ENCODE measurements at places on chromosomes 13 and 19.

DNA sequence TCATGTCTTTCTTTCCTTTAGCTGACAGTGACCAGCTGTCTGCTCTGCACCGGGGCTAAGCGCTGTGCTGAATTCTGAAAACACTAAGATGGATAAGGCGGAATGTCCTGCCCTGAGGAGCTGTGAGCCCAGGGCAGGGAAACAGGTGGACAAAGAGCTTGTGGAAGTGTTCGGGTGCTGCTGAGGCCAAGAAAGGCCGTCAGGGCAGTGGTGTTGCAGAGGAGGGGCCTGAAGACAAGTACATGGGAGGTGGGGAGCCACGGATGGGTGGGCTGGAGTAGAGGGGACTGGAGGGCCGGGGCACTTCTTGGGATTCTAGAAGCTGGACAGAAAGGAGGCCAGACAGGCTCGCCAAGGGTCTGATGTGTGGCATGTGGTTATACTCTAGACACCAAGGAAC lies 66.2 kb upstream of the GPR183 start:
- DNase-seq = no peak

DNA sequence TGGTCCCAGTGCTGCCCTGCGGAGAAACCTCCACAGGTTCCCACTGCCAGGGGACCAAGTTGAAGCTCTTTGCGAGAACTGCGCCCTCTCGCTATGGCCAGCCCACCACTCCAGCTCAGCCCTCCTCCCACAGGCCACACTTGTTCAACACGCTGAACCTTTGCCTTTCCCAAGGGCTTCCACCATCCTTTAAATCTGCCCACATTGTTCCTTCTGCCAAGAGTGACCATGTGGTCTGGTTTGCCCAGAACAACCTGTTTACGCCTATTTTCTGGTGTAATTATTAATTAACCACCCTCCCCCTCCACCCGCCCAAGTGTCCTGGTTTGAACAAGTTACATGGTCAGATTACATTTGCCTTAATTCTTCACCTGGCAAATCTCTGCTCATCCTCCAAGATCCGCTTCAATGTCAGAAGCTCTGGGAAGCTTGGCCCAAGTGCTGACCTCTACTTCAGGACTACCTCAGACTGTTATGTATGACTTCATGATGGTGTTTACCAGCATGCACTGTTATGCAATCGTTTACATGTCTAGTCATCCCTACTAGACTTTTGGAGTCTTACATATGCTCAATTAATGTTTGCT lies 12.0 kb upstream of the USP12 start:
- DNase-seq = no peak

GRCh38 chr13:25135896-25136295 lies 36.2 kb downstream of the AMER2 start:
- DNase-seq = no peak

- DNase-seq = peak; percentile 96
Measured at GRCh38 chr19:2607712-2608601, 94.5 kb downstream of the GNG7 start.

- no peak for DNase-seq
Measured at GRCh38 chr19:16261584-16262368, 62.9 kb upstream of the KLF2 start.

- no peak for DNase-seq
Measured at GRCh38 chr13:97352815-97353214, 81.2 kb upstream of the RAP2A start.

DNA sequence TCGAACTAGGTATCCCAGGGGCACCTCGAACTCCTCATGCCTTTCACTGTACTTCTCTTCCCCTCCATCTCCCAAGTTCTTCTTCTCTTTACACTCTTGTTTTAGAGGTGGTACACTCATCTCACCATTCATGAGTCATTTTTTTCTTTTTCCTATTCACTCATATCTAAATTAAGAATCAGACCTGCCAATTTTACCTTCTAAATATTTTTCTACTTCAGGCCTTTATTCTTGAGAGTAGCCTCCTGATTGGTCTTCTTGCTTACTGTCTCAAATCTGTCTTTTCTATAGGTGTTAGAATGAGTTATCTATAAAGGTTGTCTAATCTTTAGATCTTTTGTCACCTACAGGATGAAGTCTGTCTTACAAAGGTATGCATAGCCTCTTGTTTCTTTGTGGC lies 20.7 kb downstream of the TDRD3 start:
- no peak for DNase-seq

- DNase-seq = no peak
Measured at GRCh38 chr13:105139048-105139379, 1396.4 kb downstream of the EFNB2 start.

DNA sequence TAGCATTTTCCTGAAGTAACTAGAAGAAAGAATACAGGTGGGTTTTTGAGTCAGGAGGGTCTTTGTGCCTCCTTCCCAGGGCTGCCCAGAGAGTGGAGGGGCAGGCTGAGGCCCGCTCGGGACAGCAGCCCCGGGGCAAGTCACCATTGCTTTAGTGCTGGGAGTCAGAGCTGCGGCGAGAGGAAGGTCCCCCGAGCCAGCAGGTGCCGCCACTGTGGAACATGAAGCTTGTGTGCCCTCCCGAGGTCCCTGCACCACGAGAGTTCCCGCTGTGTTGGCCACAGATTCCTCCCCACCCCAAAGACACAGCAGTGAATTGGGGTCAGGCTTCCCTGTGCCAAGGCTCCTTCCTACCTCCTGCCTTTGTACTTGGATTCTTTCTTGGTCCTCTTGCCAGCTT lies 50.9 kb upstream of the TEX29 start:
- no peak for DNase-seq

DNA sequence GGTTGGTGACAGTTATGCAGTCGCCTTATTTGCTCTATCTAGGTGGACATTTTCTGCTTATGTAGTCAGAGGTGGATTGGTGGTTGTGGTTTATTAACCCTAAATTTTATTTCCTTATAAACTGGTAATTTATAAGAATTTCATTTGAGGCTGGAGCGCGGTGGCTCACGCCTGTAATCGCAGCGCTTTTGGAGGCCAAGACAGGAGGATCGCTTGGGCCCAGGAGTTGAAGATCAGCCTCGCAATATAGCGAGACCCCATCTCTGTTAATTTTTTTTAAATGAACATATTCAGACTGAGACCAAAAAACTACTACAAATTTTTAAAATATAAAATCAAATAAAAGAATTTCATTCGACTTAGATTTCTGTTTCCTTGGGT lies 810 bp downstream of the ZNF627 start:
- no peak for DNase-seq

GRCh38 chr13:96018135-96018534 lies 35.1 kb downstream of the UGGT2 start:
- no peak for DNase-seq

DNA sequence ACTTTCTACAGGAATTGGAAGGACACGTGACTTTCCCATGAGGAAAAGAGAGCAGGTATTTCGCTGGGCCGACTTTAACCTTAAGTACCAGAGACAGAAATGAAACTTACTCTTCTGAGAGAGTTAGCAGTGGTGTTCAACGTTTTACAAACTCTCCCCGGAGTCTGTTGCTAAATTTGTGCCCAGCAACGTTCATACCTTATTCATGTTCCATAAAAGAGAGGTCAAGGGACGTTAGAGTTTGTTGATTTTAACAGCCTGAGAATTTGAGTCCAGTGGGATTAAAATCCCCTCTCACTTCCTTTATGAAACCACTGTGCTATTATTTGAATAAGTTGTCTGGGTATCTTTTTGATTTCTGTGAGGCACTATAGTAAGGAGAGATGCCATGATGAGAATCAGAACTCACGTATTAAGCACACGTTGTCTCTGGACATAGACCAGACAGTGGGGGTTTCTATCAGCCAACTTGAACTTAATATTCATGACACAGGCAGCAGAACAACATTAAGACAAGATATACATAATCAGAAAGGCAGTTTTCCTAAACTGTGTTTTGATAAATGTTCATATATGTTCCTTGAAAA lies 33.4 kb downstream of the SPRY2 start:
- DNase-seq = no peak

GRCh38 chr13:98878486-98879126 lies 99.3 kb downstream of the DOCK9 start:
- DNase-seq = no peak

DNA sequence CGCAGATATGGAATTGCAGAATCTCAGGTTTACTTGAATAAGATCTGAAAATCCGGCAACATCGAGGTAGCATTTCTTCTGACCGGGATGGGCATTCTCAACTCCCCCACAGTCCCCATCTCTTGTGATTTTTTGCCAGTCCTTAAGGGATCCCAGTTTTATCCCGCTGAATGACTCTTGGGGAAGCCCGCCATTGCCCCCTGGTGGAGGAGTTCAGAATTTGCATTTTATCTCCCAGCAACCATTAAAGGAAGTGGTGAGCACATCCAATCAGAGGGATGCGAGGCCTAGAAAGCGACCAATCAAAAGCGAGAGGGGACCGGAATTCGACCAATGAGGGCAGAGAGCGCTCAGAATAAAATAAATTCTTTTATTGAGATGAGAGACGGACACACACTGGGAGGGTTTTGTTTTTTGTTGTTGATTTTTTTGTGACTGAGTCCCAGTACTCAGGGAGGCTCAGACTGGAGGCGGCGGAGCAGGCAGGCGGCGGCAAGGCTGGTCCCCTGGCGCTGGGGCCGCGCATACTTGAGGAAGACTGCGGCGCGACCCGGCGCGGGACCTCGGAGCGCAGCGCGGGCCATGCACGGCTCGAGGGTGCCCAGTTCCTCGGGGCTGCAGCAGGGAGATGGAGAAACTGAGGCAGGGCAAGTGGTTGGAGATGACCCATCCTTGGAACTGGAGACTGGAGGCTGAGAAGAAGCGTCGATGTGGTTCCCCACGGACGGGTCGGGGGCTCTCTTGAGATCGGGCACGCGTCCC lies 3.9 kb upstream of the TTC9B start:
- peak; percentile 77 for DNase-seq

DNA sequence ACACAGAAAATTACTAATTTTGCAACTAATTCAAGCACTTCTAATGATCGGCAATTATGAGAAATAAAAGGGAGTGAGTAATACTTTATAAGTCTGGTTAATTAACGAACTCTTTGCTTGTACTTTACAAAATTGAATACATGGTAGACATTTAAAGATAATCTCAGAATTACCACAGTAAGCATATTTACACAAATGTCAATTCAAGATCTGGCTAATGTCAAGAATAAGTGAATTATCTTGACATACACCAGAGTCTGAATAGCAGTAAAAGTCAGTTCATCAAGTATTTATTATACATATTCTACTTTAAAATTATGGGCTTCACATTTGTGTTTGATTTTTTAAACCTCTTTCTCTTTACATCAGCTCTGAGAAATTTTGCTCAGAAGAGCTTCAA lies 643.4 kb downstream of the OLFM4 start:
- DNase-seq = no peak

GRCh38 chr19:39362682-39363657 lies 20.7 kb downstream of the SAMD4B start:
- DNase-seq = no peak

- DNase-seq = no peak
Measured at GRCh38 chr19:50233308-50233910, 30.0 kb downstream of the MYH14 start.

GRCh38 chr13:72508392-72508791 lies 219.0 kb downstream of the MZT1 start:
- no peak for DNase-seq

- no peak for DNase-seq
Measured at GRCh38 chr13:97327506-97328221, 105.5 kb downstream of the MBNL2 start.

- no peak for DNase-seq
Measured at GRCh38 chr19:44792281-44792680, 14.6 kb downstream of the CBLC start.

- DNase-seq = no peak
Measured at GRCh38 chr13:29137016-29137415, 316.9 kb downstream of the MTUS2 start.

DNA sequence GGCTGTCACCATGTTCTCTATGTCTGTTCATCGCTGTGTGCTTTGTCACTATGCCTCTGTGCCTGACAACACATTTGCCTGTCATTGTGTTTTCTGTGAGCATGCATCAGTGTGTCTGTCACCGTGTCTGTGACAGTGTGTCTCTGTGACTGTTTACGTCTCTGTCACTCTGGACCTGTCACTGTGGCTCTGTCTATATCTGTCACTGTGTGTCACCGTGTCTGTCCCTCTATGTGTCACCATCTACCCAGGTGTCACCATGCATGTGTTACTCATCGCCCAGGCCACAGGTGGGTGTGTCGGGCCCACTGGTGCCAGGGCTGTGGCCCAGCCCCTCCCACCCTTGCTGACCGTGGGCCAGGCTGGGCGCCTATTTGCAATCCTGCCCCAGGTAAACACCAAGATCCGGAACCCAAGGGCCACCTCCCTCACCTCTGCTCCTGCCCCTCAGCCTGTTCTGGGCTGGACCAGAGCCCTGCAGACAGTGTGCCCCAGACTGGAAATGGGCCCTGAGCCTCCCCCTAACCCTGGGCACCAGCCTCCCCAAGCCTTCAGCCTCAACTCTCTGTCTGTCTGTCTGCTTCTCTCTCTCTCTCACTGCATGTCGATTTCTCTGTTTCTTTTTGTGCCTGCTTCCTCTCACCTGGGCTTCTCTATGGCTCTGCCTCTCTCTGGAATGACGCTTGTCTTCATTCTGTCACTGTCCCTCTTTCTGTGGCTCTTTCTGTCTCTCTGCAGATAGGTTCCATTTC lies 7.7 kb downstream of the IRF2BP1 start:
- peak; percentile 63 for DNase-seq

GRCh38 chr13:74187564-74187963 lies 53.4 kb upstream of the KLF12 start:
- no peak for DNase-seq

DNA sequence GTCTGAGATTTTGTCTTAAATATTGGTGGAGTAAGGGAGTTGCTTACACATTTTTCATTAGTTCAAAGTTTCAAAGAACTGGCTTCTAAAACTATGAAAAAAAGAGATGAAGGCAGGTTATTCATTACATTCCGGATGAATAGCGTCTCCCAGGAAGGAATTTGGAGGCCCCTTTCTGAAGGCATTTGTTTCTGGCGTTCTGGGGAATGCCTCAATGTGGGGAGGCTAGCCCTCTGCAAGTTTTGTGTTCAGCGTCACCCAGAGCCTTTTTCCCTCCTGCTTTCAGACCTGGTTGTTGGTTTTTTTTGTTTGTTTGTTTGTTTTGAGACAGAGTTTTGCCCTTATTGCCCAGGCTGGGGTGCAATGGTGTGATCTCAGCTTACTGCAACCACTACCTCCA lies 21.0 kb downstream of the FAM124A start:
- DNase-seq = no peak

DNA sequence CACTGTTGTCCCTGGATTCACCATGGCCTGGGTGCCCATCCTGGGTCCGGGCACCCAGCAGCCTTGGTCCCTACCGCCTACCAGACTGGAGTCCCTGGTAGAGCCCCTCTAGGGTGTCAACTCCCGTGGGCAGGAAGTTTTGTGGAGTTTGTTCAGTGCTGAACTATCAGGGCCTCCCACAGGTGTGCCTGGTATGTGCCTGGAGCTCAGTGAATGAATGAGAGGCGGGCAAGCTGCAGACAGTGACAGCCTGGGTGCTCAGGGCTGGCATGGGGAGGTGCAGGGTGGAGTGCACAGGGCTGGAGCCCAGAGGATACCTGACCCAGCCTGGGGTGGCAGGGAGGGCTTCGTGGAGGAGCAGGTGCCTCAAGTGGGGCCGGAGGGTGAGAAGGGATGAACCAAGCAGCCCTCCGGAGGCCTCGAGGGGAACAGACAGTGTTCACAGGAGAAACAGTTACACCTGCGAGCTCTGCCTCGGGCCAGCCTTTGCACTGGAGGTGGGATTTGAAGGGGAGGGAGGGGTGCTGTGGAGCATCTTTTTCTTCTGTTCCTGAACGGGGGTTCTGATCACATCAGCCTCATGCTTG lies 29.6 kb downstream of the PAK4 start:
- DNase-seq = no peak

Measured in activated T-cell treated with anti-CD3 and anti-CD28 coated beads, Interleukin-2, amount 50 U/mL, for 72 hours (primary cell).